ENCODE measurements at places on chromosomes 5 and 9.

DNA sequence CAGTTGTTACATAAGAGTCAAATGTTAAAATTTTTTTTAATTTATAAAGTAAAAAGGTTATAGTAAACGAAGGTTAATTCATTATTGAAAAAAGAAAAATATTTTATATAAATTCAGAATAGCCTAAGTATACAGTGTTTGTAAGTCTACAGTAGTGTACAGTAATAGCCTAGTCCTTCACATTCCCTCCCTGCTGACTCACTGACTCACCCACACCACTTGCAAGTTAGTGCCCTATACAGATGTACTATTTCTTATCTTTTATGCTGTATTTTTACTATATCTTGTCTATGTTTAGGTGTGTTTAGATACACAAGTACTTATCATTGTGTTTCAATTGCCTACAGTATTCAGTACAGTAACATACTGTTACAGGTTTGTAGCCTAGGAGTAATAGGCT lies 57.6 kb downstream of the MAMDC2 start:
- no peak for DNase-seq

DNA sequence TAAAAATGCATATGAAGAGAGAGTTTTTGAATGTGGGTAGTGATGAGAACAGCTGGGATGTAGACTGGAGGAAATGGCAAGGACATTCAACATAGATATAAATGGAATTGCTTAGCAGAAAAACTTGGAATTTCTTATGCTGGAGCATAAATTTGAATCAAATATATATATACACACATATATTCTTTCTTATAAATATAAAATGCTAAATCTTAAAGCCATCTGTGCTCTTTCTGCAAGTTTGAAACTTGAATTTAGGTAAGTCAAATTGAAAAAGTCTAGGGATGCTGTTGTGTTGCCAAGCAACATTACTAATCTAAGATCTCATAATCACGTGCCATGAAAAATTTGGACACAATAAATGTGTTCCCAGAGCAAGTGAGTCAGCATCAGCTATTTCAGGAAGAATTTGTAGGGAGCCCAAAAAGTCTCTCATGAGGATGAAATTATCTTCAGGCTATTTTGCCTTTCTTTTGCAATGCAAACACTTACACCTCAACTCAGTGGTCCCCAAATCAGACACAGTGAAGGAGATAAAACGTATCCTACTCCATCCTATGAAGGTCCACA lies 58.4 kb upstream of the ALDH1A1 start:
- DNase-seq, result no peak

GRCh38 chr5:43073597-43074546 lies 33.8 kb upstream of the ANXA2R start:
- DNase-seq, result peak; percentile 81

- DNase-seq, result no peak
These were observed 35.5 kb downstream of the ACO1 start for GRCh38 chr9:32419921-32420320.

- no peak for DNase-seq
These were observed 353.5 kb downstream of the ENC1 start for GRCh38 chr5:74286734-74287695.

DNA sequence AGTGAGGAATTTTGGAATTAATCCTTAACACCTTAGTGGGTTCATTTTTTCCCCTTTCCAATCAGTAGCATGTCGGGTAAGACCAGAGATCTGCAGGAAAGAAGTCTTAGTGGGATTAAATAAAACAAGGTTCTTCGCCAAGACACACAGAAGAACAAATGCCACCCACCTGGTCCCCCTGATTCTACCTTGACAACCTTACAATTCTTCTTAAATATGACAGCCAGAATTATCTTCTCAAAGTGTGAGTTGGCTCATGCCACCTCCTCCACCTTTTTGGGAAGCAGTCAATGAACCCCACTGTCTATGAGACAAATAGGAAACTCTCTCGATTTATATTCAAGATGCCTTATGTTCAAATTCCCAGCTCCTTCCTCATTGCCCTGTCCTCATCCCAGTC lies 105.1 kb downstream of the BRINP1 start:
- no peak for DNase-seq

DNA sequence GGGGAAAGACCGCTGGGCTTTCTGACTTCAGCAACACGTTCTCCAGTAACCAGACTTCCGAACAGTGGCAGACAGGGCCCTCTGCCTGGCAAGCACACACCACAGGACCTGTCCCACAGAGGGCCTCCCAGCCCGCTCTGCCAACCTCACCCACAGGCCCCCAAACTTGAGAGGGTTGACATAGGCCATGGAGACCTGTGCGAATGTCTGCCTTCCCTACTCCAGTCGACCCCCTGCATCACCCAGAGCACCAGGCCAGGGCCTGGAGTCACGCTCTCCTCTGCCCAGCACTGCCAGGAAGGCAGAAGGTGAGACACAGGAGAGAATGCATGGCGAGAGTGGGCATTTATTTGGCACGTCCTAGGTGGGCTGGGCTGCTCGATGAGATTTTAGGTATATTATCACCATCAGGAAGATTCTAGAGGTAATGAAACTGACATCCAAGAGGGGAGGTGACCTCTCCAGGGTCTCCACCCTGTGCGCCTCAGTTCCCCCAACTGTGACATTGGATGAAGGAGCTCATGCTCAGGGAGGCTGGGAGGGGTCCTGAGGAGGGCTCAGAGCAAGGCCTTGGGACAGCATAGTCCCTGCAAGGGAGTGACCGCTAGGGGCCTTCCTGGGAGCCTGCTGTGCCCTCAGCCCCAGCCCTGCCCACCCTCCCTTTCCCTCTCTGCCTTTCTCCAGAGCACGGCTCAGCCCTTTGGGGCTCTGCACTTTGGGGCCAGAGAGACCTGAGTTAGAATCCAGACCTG lies 54.9 kb downstream of the DUSP1 start:
- DNase-seq, result no peak

- no peak for DNase-seq
These were observed 32.7 kb downstream of the MORN5 start for GRCh38 chr9:122192261-122192875.

DNA sequence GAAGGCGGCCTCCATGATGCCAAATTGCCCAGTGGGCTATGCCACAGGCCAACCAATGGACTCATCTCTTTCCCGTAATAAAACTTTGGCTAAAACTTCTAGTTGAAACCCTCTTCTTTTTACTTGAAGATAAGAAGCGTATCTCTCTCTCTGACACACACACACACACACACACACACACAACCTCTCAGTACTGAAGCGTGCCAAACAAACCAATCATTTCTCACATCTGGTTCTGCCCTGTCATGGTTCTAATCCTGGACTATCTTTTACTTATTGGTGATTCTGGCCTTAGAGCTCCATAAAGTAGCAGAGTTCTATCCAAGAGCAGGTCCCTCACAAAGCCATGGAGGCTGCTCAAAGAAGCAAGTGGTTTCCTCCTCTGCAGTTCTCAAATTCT lies 64.6 kb downstream of the PTCH1 start:
- DNase-seq, result no peak

GRCh38 chr5:31459594-31459993 lies 72.3 kb downstream of the DROSHA start:
- DNase-seq, result no peak

- DNase-seq, result no peak
These were observed 102.1 kb upstream of the SSBP2 start for GRCh38 chr5:81853030-81853357.

DNA sequence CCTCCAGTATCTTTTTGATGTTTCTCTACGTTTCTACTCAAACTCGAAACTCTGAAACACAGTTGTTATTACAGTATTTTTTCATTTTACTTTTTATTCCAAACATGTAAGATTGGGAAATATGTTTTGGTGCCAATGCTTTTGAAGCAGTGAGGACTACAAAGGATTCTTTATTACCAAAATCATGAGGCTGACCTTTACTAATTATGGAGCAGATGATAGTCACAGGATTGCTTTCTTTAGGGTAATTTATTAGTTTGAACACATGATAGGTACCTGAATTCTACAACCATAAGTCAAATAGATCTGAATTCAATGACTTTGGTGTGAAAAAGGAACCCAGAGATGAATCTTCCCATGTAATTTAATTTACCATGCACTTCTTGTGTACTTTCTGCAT lies 2015.1 kb upstream of the C9orf72 start:
- no peak for DNase-seq

GRCh38 chr5:158910782-158911692 lies 188.7 kb downstream of the EBF1 start:
- no peak for DNase-seq

GRCh38 chr9:1747417-1747967 lies 267.7 kb upstream of the SMARCA2 start:
- no peak for DNase-seq

DNA sequence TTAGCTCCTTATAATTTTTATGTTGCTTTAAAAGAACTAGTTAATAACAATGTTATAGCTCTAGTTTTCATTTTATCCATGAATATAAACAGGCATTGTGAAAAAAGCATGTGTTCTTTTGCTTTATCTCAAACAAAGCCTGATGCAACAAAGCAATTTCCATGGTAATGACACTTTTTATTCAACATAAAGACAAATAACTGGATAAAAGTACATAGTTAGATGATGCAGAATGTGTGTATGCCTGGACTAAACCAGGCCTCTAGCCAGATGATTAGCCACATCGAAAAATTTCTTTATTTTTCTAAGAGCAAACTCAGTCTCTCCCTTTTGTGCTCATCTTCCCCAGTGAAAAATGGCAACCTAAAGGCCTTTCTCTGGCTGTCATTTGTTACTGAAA lies 125.6 kb upstream of the TARS1 start:
- DNase-seq, result no peak

DNA sequence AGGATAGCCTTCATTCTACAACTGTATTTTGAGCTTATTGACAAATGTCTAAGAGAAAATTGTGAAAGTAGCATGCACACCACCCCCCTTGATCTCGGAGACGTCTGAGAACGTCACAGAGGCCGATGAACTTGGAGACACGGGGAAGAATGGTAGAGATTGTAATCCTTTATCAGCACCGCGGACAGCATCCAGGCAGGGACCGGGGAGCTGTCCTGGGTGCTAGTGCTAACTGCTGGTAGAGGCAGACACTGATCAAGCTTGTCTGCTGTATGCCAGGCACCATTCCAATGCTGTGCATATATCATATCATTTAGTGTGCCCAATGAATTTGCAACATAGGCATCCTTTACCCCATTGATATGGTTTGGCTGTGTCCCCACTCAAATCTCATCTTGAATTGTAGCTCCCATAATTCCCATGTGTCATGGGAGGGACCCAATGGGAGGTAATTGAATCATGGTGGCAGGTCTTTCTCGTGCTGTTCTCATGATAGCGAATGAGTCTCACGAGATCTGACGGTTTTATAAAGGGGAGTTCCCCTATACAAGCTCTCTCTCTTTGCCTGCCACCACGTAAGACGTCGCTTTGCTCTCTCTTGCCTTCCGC lies 98.8 kb downstream of the LHX2 start:
- peak; percentile 15 for DNase-seq

DNA sequence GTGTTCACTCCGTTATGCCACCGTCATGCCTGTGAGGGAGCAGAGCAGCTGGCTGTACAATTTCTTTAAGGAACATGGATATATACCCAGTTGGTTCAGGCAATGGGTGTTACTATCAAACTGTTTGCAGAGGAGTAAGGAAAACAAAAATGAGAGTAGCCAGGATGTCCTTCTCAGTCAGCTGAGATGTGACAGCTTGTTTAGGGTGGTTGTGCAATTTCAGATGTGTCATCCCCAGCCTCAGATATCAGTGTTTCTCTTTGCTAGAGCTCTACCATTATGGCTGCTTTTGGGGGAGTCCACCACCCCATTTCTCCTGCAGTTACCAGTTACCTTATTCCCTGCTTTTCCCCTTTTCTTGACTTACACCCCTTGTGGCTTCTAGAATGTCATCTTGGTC lies 135.2 kb upstream of the SLC24A2 start:
- no peak for DNase-seq

DNA sequence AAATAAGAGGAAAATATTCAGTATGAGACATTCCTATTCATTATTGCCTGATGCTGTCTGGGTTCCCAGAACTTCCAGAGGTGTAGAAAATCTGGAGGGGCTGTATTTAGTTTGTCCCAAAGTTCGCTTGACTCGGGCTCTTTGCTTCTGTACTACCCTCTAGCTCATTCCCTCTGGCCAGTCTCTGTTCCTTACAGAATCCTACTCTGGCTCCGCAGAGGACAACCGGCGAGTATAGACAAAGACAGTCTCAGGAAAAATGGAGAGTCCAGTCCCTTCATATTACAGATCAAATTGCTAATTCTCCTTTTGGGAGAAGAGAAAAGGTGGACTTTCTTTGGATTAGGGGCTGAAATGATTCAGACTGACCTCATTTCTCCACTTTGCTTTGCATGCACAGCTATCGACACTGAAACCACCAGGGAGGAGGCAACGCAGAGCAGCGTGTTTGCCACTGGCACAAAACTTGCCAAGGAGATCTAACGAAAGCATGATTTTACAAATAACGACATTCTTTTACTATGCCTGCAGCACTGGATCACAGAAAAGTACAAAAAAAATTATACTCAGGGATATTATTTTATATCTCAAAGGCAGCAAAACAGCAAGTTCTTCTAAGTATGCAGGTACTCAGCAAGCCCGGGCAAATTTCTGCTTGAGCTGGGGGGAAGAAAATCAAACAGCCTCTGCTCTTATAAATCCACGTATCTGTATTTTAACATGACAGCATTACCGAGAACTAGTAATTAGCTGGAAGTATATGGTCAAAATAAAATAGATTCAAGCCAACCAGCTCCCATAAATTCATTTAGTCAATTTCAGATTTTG lies 279.7 kb downstream of the NPR3 start:
- no peak for DNase-seq

DNA sequence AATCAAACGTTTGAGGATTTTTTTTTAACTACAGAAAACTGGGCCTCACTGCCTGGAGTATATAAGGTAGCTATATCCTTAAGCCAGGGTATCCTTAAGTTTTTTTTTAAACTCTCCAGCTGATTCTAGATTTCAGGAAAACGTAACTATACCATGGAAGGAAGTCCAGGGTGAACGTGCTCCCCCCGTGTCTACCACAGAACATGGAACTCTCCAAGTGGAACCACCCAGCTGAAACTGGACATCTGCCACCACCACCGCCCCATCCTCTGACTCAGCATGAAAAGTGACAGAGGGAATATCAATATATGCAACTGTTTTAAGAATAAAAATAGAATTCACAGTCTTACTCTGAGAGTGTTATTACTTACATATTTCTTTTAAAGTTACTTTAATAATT lies 61.3 kb downstream of the DROSHA start:
- DNase-seq, result no peak

- no peak for DNase-seq
These were observed 50.0 kb downstream of the FCHO2 start for GRCh38 chr5:73005886-73006285.

GRCh38 chr5:128506643-128507042 lies 31.4 kb downstream of the FBN2 start:
- no peak for DNase-seq

GRCh38 chr9:78783743-78784142 lies 486.8 kb downstream of the PSAT1 start:
- DNase-seq, result no peak

GRCh38 chr9:81682797-81683196 lies 6.5 kb downstream of the TLE1 start:
- DNase-seq, result no peak
